CD4-positive, alpha-beta T cell treated with Interleukin-15 for 4 hours (primary cell): ENCODE measurements at places on chromosomes 11 and 22.

GRCh38 chr11:869399-870126 lies 26.9 kb downstream of the TSPAN4 start:
- no peak for DNase-seq

GRCh38 chr11:43177975-43178374 lies 133.8 kb upstream of the API5 start:
- no peak for DNase-seq

GRCh38 chr11:66617155-66617834 lies 865 bp downstream of the RBM14 start:
- DNase-seq = peak; percentile 38

DNA sequence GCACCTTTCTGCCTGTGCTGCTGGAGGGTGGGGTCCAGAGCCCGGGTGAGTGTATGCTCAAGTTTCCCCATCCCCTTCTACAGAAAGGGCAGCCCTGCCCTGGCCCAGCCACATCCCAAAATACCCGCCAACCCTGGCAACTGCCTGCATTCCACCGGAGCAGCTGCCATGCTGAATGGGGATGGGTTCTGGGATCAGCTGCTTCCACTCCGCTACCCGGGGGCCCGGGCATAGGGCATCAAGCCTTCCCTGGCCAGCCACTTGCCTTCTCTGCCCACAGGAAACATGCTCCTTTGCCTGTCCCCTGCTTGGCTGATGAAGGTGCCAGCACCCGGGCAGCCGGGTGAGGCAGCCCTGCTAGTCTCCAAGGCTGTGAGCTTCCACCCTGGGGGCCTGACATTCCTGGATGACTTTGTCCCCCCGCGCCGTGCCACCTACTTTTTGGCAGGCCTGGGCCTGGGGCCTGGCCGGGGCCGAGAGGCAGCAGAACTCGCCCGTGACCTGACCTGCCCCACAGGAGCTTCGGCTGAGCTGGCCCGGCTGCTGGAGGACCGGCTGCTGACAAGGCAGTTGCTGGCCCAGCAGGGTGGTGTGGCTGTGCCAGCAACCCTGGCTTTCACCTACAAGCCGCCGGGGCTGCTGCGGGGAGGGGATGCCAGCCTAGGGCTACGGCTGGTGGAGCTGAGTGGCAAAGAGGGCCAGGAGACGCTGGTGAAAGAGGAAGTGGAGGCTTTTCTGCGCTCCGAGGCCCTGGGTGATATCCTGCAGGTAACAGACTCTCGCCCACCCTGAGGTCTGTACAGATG lies 3.2 kb downstream of the CARNS1 start:
- no peak for DNase-seq

DNA sequence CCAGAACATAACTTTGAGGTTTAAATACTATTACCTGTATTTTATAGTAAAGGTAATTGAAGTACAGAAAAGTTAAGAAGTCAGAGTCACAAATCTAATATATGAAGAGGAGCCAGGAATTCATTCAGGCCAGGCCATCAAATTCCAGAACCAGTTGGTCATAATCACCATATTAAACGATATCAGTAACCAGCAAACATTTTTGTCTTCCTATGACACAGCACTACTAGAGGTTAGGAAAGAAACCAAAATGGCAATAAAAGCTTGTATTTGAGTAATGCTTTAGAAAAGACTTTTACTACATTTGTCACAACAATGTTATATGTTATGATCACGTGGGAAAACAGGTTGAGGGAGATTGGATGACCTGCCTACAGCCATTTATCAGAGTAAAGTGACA lies 62.2 kb downstream of the DKK3 start:
- DNase-seq = no peak

DNA sequence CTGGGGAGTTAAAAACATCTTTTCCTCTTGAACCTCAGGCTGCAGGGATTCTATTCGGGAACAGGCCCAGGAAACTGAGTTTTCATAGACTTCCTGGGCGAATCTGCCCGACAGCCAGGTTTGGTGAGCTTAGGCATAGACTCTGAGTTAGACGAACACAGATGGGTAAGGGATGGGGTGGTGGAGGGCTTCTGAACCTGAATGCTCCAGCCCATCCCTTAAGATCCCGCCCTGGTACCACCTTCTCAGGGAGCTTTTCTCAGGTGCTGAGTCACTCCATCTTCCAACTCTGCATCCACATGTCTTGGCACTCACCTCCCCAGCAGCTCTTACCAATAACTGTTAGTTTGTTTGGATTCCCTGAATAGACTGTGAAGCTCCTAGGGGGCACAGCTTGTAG lies 37.4 kb downstream of the MICAL2 start:
- no peak for DNase-seq

DNA sequence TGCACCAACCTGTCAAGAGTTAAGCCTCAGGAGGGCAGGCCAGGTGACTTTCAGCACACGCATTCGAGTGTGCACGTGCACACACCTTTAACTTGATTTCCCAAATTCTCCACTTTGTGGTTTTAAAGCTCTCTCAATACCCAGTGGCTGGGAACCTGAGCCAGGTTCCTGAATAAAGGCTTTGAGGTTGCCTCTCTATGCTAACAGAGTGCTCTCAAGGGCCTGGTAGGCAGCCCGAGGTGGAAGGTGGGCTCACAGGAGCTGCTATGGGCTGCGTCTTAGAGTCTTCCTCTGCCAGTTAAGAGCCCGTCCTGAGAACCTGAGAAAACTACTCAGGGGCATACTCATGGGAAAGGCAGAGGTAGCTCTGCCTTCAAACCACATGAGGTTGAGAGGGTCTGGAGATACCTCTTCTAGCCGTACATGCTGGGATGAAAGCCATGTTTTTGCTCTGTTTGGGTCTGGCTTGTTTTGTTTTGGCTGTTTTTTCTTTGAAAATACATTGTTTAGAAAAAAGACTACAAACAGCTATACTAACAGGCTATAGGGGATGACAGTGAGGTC lies 11.6 kb upstream of the SERPIND1 start:
- no peak for DNase-seq

DNA sequence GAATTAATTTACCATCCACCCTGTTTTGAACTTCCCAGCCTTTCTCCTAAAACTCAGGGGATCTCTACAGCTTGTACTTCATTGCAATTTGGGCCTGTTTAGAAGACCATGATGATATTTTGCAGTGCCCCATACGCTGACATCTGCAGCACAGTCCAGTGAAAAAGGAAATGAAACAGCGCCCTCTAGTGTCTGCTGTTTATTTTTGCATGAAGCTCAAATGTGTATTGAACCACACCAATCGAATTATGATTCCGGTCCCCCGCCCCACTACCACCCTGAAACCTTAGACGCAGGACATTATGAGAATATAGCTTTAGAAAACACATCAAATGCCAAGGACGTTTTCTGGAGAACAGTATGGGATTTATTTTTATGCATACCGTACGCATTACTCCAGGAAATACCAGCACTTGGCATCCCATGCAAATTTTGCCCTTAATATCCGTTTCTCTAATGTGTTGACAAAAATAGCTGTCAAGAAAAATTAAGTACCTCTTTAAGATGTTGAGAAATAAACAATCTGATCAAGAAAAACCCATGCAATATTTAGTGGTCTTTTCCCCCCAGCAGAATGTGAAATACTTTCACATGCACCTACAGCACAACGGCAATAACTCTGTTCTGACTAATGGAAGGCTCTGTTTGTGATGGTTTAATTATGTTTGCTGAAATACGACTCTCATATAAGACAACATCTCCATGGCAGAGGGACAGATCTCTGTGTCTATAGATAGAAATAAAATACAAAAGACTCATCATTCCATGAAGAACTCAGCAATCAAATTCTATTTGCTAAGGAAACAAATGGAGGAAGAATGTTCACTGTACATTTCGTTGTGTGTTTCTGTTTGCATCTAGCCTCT lies 93.9 kb downstream of the TECTA start:
- DNase-seq = peak; percentile 68

GRCh38 chr11:116849486-116849885 lies 12.1 kb upstream of the APOA1 start:
- DNase-seq = no peak

GRCh38 chr11:115345840-115346239 lies 158.4 kb downstream of the CADM1 start:
- no peak for DNase-seq

DNA sequence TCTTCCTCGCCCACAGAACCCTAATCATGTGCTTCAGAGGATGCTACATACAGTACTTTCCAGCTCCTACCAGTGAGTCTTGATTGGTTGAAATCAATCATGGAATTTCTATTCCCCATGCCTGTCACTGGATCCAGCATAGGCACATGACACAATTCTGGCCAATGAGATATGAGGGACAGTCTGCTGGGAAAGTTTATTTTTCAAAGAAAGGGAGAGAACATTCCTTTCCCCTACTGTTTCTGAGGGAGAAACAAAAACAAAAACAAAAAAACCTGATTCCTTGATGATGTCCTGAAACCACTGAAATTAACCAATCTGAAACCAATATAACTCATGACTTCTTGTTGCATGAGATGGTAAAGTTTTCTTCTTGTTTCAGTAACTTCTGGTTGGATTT lies 3.3 kb upstream of the RCN1 start:
- DNase-seq = no peak

DNA sequence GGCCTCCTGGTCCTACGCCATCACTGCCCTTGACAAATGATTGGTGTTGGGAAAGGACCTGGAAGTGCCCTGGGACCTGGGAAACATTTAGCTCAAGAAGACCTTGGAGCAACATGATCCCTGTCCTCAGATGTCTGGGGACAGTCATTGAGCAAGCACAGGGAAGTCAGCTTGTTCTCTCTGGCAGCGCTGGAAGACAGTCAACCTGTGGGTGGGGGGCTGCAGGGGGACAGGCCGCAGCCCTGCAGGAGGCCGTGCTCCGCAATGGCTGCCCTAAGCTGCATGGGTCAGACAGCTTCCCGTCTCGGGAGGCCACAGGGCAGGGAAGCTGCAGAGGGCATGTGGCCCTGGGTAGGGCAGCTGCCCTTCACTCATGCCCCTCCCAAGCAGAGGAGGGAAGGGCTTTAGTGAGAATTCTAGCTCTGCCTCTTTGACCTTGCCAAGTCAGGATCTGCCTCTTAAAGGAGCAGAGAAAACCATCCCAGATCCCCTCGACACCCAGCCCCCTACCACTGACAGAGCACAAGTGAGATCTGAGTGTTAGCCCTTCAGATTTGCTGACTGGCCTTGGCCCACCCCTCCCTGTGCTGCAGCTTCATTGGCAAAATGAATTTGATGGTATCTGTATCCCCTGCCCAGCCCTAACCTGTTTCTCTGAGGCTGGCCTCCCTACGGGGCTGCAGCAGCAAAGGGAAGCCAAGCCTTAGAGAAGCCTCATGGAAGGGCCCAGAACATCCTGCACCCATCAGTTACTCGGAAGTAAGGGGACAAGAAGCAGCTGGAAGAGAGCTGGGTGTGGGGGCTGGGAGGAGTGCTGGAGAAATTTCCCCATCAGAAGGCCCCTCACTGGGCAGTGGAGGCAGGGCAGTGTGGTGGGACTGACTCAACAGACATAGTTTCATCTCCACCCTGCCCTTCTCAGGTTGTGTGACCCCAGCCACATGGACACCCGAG lies 6.2 kb upstream of the SREBF2 start:
- no peak for DNase-seq

GRCh38 chr11:71946144-71946571 lies 17.3 kb downstream of the RNF121 start:
- no peak for DNase-seq
